ENCODE measurements at places on chromosomes 3 and 15.

GRCh38 chr3:133840055-133840737 lies 34.6 kb downstream of the SRPRB start:
- no peak for DNase-seq

GRCh38 chr3:39262846-39263245 lies 17.0 kb downstream of the CX3CR1 start:
- no peak for DNase-seq

- DNase-seq: no peak
Measured at GRCh38 chr3:41464858-41465257, 265.6 kb downstream of the CTNNB1 start.

- no peak for DNase-seq
Measured at GRCh38 chr3:184261854-184262763, 756 bp upstream of the CAMK2N2 start.

DNA sequence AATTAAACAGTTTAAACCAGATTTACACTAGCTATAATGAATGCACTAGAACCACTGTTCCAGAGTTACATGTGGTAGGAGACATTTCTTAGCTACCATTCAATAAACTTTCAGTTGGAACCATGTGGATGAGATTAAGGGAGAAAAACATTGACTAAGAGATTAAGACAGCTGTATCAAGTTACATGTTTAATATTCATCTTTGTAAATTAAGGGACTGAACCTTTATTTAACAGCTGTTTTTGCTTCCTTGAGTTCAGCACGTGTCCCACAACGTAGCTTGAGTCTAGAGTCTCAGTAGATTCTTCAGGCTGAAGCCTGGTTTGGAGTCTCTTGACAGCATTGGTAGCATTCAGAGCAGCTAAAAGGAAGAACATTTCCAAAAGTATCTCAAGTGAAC lies 27.2 kb upstream of the CFAP44 start:
- no peak for DNase-seq

- DNase-seq: no peak
Measured at GRCh38 chr3:165378761-165379160, 182.6 kb upstream of the SLITRK3 start.

- no peak for DNase-seq
Measured at GRCh38 chr3:150490277-150490986, 55.9 kb downstream of the SERP1 start.

DNA sequence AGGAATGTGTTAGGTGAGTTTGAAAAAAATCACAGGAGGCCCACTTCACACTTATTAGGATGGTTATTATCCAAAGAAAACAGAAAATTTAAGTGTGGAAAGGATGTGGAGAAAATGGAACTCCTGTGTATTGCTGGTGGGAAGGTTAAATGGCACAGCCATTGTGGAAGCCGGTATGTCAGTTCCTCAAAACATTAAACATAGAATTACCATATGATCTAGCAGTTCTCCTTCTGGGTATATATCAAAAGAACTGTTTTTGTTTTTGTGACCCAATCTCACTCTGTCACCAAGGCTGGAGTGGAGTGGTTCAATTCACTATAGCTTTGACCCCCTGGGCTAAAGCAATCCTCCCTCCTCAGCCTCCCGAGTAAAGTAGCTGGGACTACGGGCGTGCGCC lies 10.4 kb upstream of the ZFYVE19 start:
- no peak for DNase-seq

- no peak for DNase-seq
Measured at GRCh38 chr3:97043411-97043810, 229.0 kb downstream of the EPHA6 start.

- no peak for DNase-seq
Measured at GRCh38 chr3:15795651-15796308, 2.0 kb downstream of the ANKRD28 start.

DNA sequence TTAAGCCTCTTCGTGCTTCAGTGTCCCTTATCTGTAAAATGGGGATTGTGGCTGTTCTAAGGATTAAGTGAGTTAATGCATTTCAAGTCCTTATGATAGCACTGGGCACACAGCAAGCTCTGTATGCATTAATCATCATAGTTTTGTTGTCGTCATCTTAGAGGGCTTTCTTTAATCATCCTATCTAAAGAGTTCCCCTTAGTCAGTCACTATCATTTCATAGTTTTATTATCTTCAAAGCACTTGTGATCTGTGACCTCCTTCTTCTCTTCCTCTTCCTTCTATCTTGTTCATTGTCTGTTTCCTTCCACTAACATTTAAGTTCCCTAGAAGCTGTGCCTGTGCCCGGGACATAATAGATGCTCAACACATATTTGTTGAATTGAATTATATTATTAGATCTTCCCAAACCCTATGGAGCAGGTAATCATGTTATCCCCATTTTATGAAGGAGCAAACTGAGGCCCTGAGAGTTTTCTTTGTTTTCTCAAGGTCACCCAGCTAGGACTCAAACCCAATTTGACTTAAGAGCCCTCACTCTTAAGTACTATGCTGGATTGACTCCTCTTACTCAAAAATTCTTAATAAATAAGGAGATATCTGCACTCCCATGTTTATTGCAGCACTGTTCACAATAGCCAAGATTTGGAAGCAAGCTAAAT lies 24.1 kb downstream of the DUOX2 start:
- no peak for DNase-seq

DNA sequence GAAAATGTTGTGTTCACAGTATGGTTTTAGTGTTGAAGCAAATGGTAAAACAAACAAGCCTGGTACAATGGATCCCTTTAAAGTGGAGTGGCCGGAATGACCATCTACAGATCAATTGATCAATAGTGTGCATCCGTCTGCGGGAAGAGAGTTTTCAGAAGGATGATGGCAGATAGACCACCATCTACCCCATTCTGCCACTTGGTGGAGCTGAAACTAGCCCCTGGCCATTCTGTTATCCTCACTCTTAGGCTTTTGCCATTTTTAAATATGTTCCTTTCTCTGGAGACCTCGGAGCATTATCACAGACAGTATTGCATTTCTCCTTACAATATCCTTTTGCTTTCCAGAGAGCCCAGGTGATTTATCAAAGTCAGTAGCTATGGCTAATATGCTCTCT lies 258.9 kb upstream of the CFAP20DC start:
- DNase-seq: no peak

DNA sequence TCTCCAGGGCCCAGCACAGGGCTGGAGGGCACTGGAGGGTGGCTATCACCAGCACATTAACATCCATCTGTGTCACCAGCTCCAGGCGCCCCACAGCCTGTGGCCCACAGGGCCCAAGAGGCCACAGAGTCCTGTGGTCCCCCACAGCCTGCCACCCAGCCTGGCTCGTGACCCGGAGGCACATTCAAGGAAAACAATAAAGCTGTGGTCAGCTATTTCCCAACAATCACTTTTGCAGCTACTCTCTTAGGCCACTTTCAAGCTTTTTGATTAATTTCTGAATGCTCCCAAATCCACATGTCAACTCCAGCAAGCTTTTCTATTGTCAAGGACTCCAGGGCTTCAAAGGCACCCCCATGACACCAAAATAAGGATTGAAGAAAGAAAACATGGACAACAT lies 16.7 kb downstream of the IDH2 start:
- no peak for DNase-seq

All from D721Med (cell line).